ENCODE measurements at places on chromosomes 3 and 15.
A peak's percentile ranks its signal among the peaks of the same experiment; 100 is the strongest.

- DNase-seq: no peak
These were observed 14.4 kb upstream of the CLDN1 start for GRCh38 chr3:190336516-190337189.

DNA sequence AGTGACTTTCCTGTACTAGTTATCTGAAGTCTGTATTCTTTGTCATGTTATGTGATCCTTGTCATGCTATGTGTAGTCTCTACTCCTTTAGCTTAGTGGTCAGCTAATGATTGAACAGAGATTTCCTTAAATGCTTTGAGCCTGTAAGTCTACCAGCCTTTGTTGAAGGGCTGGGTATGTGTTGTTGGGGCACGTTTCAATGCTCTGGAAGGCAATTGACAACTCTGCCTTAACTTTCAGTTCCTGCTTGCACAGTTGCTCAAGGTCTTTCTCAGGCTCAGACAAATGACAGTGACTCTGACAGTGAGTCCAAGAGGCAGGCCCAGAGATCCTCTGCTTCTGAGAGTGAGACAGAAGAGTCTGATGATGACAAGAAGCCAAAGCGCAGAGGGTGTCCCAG, 89.3 kb downstream of the CHD2 start:
- no peak for DNase-seq

DNA sequence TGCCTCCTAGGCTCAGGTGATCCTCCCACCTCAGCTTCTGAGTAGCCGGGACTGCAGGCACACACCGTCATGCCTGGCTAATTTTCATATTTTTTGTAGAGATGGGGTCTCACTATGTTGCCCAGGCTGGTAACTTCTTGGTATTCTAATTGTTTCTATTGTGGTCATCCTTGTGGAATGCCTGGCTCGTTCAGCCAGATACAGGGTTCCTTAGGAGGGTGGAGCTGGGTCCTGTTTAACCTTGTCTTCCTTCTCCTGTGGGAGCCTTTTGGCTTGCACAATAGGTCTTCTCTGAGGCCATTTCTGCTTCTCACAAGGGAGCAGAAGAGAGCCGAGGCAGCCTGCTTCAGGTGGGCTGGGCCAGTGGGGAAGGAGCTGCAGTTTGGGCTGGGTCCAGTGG, 15.7 kb downstream of the PLEKHO2 start:
- no peak for DNase-seq

DNA sequence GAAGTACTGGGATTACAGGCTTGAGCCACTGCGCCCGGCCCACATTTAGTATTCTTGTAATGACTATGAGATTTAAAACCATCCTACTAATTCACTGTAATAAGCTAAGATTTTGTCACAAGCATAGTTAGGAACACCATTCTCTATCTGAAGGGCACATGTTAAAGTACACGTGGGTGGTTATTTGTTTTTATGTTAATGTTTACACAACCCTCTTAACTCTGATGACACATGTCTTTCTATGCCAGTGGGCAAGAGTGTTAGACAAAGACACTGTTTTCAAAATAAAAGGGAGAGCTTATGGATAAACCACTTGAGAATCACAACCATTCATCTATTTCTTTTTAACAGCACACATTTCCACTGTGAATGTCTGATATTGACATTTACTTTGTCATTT, 537.6 kb upstream of the IL12A start:
- DNase-seq: no peak

GRCh38 chr3:147191795-147192385, 214.5 kb downstream of the ZIC4 start:
- no peak for DNase-seq

DNA sequence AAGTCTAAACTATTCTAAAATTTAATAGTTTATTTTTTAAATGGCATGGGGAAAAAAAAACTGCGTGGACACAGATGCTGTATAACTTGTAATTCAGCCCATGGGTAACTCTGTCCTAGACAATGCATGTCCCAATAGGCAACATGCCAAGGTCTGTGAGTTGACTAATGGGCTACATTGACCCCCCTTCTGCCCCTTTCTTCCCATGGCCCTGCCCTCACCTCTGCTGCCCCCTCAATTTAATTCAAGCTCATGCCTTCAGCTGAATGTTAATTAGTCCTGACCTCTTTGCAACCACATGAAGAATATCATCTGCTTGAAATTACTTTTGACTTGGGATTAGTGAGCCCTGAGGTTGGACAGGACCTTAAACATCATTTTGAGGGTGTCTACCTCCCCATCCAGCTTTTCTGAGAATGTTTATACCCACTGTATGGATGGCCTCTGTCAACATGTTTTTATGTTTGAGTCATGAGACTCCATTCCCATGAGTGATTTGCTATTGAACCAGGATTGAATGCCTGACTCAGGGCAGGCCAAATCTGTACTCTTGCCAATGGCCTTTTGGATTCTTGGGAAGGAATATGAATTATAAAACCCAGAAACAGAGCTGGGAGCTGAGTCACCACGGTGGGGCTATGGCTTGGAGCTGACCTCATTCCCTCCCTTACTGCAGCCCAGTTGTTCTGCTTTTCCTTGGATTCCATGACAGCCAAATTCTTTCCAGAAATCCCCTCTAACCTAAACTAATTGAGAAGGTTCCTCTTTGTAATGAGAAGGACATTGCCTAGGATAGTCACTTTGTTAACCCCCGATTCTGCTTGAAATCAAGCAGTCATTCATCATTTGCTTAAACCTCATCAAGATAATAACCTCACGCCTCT, 33.5 kb upstream of the PDE8A start:
- no peak for DNase-seq

DNA sequence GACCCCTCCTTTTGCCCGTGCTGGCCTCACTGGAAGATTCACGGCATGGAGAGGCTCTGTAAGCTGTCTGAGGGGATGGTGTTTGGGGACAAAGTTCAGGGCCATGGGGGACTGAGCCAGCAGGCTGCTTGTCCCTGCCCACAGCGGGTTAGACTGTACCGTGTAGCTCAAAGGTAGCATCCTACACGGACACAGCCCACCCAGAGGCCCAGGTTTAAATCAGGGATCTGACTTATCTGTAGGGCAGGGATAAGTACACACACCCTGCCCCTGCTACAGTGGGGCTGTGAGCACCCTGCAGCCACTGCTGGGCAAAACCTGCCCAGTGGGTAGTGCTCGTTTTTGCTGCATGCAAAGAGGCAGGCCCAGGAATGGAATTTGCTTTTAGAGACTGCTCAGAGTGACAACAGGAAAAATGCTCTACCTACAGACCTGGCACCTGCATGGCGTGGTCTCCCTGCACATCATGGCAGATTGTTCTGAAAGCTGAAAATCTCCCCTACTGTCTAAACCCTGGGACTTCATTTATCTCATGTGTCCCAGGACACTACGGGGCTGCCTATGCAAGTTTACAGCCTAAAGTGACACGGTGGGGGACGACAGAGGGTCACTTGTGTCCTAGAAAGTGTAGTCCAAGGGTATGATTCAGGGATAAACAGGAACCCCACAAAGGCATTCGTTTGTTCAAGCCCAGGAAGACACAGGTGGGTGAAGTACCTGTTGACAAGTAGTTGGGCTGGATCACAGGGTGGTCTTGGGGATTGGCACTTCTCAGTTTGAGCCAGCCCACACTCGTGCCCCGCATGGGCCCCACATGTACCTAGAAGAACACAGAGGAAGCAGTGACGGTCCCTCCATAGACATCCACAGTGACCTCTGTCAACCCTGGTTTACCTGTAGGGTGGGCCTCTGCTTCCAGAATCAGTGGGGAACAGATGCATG, 27.7 kb downstream of the CHDH start:
- no peak for DNase-seq

GRCh38 chr3:159667261-159667660, 321.4 kb upstream of the IL12A start:
- no peak for DNase-seq

- DNase-seq: no peak
These were observed 153.4 kb upstream of the TSPAN3 start for GRCh38 chr15:77224352-77224751.

- no peak for DNase-seq
These were observed 1261.7 kb downstream of the ROBO1 start for GRCh38 chr3:78506061-78506460.

DNA sequence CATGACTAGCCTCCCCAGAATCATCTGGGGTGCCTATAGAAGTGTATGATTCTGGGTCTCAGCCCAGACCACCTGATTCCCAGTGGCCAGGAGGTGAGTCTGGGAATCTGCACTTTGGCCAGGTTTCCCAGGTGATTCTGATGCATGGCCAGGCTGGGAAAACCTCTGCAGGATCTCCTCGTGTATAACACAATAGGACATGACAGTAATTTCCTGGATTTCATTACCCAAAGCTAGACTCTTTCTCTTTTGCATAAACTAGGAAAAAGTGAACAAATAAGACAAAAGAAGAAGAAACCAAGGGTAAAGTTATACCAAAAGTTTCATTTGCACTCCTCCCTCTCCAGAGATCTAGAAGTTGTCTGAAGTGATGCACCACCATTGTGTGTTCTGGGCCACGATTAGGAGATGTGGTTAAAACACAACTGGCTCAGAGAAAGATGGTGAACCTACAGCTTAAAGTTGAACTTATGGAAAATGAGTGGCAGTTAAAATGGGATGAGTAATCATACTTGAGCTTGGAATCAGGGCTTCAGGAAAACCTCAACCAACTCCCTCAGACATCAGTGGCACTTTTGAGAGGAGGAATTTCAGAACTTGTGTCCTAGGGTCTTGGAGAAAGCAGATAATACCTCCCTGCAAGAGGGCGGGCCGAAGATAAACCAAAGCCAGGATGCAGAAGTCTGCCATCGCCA, 109.2 kb upstream of the LRTM1 start:
- no peak for DNase-seq

- no peak for DNase-seq
These were observed 17.0 kb downstream of the SUCLG2 start for GRCh38 chr3:67637255-67637900.

- DNase-seq: no peak
These were observed 639.6 kb upstream of the CBLB start for GRCh38 chr3:106508331-106508893.

DNA sequence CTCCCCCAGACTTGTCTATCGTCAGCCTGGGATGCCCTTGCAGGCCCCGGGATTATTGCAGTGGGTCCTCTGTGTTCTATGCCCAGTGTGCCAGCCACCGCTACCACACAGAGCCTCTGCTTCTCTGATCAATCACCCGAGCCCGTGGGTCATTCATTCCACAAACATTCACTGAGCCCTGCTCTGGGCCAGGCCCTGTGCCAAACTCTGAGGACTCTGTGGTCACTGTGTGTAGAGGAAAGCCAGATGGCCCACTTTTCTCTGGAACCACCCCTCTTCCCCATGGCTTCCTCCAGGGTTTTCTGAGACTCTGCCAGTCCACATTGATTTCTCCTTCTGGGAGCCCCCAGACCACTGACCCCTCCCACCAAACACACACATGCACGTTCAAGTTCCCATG, 55.5 kb downstream of the BSN start:
- no peak for DNase-seq

DNA sequence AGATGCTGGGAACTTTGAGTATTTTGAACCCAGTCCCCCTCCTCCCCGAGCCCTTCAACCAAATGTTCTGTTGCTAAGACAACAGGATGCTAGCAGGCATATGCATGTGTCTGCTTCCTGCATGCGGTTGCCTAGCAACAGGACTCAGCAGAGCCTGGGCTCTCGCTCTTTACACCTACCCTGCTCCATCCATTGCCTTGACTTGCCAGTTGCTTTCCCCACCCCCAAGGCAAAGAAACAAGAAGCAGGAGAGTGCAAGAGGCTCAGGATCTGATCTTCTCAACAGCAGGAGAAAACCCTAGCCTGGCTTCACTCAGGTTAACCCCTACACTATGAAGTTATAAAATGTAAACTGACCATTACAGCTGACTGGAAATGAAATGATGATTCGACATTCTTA, 393.0 kb downstream of the IGSF11 start:
- DNase-seq: peak; percentile 59

DNA sequence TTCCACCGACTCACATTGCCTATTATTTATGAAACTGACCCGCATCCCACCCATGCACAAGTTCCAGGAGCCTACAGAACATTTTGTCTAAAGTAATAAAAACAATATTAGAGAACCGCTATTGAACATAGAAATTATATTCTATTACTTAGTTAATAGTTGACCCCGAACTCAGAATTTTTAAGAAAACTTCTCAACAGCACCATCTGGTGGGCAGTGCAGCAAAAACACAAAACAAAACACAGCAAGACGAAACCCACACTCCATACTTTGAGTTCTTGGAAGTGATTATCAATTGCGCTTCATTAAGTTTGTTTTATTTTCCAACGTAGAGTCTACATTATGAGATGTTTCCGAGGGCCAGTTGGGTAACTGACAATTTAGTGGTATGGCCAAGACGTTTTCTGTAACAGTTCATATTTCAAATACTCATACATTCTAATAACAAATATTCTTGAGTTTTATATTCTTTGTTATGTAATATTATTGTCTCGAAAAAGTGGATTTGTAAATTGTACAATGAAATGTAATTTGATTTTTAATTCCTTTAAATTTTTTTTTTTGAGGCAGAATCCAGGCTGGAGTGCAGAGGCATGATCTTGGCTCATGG, 24.0 kb upstream of the C3orf70 start:
- no peak for DNase-seq

DNA sequence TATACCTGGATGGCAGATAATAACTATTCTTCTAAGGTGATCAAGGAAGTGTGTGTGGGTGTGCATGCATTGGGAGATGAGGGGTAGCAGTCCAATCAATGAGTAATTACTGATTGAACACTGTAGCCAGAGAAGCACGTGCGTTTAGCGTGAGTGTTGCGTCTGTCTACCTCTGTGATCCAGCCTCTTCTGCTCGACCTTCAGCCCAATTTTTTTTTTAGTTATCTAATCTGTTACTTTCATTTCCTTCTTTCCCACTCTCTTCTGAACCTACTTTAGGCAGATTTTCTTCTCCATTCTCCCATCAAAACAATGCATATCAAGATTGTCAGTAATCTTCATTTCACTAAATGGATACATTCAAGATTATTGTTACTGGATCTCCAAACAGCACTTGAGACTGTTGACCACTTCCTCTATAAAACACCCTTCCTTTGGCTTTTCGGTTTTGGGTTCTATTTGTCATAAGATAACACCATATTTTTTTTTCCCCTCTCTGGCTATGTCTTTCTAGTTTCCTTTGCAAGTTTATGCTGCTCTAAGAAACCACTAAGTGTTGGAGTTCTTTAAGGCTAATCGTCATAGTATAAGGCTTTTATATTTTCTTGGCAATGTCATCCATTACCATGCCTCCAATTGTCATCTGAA, 41.0 kb downstream of the MCTP2 start:
- DNase-seq: no peak

- no peak for DNase-seq
These were observed 3.3 kb downstream of the VPS8 start for GRCh38 chr3:184815046-184815930.

GRCh38 chr3:117238806-117239205, 529.2 kb downstream of the TUSC7 start:
- no peak for DNase-seq

DNA sequence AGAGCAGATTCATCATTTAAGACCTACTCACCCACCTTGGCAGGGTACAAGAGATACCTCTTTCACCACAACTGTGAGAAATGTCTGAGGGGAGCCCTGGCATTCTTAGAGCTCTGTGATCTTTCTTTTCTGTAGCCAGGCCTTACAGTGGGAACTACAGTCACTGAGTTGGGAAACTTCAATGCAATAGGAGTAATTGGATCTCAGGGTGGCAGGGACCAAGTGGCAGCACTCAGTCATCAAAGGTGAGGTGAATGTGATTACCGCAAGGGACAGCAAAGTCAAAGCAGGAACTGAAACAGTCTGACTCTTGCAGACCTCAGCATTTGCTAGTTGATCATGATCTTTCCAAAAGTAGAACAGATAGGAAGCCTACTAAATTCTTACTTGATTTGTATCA, 7.2 kb upstream of the MCF2L2 start:
- DNase-seq: no peak

All from NCI-H1436 treated with DMSO at 0.1 percent for 48 hours (cell line).